Retina (tissue), 1 donor: ENCODE measurements at places on chromosomes 5 and 9.

GRCh38 chr5:148145916-148146315 is 22.4 kb upstream of the SPINK14 start:
- DNase-seq: no peak

DNA sequence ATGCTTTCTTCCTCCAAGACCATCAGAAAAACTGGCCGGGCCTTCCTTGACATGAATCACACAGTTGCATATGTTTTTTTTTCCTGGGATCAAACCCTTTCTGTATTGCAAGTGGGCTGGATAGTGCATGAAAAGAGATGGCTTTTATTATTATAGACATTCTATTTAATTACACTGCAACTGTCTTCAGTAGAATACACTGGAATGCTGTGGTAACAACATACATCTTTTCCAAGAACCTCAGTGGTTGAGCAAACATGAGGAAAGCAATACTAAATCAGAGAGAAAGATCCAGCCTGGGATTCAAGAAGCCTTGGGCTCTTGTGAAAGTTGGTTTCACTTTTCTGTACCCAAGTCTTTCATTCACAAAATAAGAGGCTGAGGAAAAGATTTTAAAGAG is 193.0 kb downstream of the DMAC1 start:
- no peak for DNase-seq

DNA sequence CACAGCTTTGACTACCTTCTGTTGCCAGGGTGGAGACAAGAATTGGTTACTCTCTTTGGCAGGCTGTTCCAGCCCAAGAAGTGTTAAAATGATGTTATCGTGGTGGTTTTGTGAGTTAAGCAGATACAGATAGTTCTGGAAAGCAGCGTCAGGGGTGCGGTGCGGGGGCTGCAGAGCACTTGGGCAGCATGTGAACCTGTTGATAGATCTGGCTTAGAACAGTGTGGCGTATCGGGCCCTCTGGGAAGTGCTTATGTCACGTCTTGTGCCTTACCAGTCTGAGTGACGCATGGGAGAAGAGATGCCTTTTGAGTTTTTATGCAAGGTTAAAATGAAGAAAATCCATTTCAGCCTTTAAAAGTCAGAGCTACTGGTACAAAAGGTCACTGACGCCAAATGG is 152.5 kb downstream of the PRKACG start:
- no peak for DNase-seq

- DNase-seq: no peak
Measured at GRCh38 chr5:61576556-61576955, 244.5 kb downstream of the ZSWIM6 start.

DNA sequence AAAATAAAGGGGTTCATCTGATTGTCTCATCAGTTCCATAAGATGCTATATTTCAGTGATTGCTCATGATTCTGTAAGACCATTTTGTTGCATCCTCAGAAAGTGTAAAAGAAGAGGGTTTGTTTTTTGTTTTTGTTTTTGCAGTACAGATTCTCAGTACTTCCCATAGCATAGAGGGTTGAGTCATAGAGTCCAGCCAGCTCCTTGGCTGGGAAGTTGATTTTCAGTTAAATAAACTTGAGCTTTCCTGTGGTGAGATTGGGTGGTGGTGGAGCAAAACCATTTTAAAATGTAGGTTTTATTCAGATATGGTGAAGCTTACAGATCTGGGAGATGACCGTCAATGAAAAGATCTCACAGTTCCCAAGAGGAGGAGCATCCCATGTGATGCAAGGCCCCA is 48.2 kb downstream of the DAPK1 start:
- no peak for DNase-seq

DNA sequence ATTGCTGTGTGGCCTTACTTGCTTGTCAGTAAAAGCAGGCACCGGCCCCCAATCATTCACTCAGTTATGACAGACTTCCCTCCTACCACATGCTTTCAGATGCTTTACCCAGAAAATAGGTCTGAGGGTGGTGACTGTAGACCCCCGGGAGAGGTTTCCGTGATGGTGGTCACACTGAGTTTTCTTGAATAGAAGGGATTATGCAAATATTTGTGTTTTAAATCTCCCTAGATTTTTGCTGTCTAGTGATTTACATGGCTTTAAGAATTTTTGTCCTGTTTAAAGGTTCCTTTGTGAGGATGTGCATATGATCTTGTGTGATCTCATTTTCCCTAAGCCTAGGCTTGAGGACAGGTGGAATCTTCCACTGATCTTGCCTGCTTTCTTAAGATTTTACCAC is 281.7 kb downstream of the FANCC start:
- no peak for DNase-seq

DNA sequence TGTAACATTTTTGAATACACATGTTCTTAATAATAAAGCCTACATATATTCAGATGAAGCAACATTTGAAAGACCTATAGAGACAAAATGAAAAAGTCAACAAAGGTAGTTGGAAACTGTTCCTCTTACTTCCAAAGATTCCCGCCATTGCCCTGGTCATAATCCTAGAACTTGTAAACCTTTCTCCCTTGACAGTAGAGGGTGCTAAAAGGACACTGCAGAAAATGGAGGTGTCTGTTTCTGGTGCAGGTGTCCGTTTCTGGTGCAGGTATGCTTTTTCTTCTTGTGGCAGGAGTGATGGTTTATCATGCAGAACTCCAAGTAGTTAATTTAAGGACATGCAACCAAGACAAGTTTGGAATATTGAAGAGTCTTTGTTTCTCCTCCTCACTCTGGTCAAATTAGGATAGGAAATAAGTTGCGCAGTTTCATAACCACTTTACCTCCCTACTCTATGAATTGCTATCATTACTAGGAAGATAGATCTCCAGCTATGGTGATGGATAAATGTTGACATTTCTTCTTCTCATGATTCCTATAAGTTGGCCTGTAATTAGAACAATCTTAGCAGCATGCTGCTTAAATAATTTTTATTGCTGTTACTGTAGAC is 56.0 kb upstream of the FAM174A start:
- no peak for DNase-seq

DNA sequence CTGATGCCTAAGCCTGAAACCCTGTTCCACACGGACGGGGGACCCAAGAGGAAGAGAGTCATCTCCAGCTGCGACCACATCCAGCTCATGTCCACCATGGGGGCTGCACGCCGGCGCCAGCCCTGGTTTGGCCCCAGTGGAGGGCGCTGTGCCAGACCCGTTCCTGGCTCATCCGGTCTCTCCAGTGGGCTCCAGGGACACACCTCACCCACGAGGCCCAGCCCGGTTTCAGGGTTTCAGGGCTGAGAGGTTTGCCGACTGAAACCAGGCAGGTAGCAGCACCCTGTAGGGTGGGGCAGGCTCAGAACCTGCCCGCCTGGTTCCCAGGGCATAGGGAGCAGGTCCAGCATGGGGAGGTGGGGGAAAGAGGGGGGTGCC is 71.4 kb upstream of the STXBP1 start:
- DNase-seq: no peak

GRCh38 chr9:105313238-105313637 is 68.8 kb downstream of the SLC44A1 start:
- no peak for DNase-seq

DNA sequence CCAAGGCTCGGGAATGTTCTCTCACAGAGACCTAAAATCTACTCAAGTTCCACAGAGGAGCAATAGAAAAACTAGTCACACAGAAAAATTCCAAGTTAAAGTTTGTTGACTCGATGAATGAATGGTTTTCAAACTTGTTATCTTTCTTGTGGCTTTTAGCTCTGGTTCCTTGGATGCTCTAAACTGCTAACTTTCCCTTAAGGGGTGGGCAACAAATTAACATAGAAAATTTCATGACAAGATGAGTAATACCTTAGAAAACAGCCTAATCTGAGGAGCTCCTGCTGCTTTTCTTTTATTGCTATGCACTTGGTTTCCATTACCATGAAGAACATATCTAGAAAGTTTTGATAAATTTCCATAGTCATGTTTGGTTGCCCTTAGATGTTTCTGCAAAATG is 100.2 kb upstream of the CCDC112 start:
- no peak for DNase-seq

DNA sequence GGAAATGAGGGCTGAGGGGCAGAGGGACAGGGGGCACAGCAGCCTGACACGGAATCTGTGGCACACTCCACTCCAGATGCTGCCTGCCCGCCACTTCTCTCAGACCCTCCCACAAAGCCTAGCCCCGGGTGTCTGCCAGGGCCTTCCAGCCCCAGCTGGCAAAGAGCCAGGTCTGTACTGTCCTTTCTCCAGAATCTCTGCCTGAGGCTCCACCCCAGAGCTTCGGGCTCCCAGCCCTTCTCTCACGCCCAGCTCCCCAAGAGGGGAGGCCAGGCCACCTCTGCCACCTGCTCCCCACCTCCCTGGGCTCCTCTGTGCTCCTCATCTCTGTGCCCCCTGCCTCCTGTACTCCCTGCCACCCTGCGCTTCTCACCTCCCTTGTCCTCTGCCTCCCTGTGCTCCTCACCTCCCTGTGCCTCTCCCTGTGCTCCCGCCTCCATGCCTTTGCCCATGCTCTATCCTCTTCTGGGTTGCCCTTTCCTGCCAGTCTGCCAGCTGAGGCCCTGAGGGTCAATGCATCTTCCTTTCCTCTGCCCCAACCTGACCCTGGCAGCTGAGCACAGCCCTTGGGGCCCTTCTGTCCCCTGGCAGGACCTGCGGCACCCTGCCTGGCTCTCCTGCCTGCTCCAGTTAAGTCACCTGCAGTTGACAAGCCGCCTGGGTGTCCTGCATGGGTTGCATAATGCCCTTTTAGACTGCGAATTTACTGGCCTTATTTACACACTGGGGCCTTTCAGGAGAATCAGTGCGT is 36.4 kb downstream of the RASGEF1C start:
- peak; percentile 44 for DNase-seq

GRCh38 chr5:123439709-123440108 is 16.5 kb upstream of the CEP120 start:
- DNase-seq: no peak

DNA sequence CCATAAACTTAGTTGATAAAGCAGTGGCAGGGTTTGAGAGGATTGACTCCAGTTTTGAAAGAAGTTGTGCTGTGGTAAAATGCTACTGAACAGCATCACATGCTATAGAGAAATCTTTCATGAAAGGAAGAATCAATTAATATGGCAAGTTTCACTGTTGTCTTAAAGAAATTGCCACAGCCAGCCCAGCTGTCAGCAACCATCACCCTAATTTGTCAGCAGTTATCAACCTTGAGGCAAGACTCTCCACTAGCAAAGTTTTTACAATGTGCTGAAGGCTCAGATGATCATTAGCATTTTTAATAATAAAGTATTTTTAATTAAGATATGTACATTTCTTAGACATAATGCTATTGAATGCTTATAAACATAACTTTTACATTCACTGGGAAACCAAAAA is 101.0 kb upstream of the SH3GL2 start:
- no peak for DNase-seq

DNA sequence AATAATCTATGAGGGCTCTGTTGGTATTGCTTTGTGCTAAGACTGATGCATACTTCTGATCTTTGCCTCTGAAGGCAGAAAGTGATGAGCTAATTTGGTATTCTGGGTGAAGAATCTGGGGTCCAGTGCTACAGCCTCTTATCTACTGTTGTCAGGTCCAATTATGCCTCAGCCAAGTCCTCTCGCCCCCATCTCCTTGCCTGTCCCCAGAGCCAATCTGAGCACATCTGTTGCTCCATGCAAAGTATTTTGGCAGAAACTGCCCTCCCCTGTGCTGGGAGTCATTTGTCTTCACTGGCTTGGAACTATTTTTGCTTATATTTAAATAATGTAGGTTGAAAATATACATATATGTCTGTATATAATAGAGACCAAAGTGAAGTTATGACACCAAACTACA is 23.4 kb downstream of the LSM11 start:
- DNase-seq: no peak

DNA sequence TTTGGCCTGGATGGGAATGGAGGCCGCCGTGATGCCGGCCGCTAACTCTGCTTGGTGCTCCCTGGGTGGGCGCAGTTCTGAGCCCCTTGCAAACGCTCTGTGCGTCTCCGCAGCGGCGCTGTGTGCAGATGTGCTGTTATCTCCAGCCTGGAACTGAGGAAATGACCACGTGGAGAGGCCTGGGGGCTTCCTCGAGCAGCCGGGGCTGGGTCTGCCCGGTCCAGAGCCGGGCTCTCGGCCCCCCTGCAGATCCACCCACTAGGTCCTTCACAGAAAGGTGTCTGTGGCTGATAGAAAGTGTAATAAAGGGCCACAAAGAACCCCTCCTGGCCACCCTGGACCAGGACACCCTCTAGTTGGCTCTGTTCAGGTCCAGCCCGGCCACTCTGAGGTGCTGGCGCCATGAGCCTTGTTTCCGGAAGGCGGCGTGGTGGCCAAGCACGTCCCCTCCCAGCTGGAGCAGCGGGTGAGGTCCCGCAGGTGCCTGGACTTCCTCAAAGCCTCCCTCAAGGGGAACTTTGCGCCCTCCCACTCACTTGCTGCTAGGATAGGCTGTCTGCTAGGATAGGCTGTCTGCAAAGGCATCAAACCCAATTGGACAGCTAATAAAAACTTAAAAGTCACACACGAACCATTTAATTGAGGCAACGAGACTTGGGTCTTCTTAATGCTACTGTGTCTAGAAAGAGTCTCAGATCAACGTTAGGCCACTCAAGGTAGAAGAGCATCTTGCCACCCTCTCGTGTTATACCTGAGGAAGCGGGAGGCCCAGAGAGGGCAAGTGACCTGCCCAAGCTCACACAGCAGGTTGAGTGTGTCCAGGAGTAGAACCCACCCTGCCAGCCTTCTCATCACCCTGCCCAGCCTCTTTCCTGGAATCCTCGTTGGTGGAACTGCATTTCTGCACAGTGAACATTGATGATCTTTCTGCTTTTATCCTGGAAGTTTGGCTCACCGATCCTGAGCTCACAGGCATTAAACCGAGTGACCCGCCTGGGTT is 109.3 kb upstream of the FCN2 start:
- no peak for DNase-seq

- peak; percentile 53 for DNase-seq
Measured at GRCh38 chr9:134251296-134252069, 74.8 kb upstream of the RXRA start.

DNA sequence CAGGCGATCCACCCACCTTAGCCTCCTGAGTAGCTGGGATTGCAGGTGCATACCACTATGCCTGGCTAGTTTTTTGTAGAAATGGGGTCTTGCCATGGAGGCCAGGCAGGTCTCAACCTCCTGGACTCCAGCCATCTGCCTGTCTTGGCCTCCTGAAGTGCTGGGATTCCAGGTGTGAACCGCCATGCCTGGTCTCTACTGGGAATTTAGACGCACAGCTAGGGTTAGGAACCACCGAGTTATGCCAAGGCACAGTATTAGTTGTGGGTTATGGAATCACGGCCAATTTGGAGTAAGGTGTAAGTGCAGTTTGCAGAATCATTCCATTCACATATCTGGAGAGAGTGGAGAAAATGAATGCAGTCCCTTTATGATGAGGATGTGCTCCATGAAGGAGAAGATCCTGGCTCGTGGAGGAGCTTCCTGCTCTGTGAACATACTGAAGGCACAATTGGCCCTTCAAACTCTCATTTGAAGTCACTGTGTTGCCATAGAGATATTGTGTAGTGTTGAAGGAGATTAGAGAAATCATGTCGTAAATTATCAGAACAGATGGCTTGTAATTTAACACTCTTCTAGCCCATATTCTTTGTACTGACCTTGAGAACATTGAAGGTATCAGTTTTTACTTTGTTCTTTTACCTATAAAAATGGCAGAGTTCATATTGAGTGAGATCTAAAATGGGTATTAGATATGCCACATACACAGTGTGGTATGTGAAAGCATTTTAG is 18.8 kb downstream of the TRIO start:
- no peak for DNase-seq

GRCh38 chr5:7565559-7565958 is 169.6 kb downstream of the ADCY2 start:
- no peak for DNase-seq

GRCh38 chr9:126532951-126533925 is 80.5 kb upstream of the LMX1B start:
- no peak for DNase-seq

GRCh38 chr5:179825655-179826182 is 5.0 kb downstream of the SQSTM1 start:
- DNase-seq: no peak

- DNase-seq: no peak
Measured at GRCh38 chr5:96627792-96628398, 34.3 kb upstream of the CAST start.
